ENCODE measurements at places on chromosomes 6 and 20.

DNA sequence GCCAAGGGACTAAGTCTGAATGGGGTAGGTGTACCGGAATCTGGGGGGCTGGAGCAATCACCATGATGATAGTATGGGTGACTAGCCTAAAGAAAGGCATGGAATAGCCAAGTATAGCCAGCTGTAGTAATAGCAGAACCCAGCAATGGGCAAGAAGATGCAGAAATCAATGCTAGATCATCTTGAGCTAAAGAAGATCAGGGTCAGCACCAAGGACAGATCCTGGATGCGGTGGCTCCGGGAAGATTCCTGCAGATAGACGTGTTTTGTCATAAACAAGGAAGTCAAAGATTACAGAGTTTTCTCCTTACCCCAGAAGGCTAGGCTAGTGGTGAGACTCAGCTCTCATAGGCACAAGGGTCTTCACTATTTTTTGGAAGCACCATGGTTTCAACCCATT, 561.6 kb upstream of the CHD6 start:
- H3K4me1 ChIP-seq, result no peaks in the 10 kb centered on the region
- no peaks in the 10 kb centered on the region for H3K27me3 ChIP-seq
- no peak for DNase-seq
- no peaks in the 10 kb centered on the region for H3K36me3 ChIP-seq
- no peak overlapping the region for H3K27ac ChIP-seq

DNA sequence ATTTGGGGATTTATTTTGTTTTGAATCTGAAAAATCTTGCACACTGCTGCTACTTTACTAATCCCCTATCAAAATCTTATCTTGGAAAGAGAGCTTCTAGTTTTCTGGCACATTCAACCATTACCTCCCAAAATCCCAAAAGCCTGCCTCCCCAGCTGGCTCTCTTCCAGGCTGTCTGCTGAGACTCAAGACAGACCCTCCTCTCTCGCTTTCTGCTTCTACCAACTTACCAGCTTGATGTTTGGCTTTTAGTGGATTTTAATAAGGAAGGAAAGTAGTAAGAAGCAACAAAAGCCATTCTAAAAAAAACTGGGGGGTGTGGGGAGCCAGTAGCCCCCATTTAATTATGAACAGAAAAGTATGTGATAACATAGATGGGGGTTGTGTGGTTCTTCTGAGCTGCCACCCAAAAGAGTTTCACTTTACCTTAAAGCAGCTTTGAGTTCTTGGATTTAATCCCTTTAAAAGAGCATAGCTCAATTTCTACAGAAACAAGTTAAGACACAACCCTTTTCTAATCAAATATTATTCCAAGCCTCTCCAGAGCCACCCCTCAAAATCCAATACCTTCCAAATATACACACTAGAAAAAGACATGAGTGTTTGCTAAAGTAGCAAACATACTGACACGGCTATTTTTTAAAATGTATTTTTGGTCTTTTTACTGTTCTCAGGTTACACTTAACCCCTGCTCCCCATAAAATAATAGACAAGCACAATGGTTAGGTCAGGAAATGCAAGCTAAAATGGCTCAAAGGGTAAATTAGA, 71.7 kb downstream of the ATP9A start:
- peaks cover 9% of the 10 kb centered on the region for H3K36me3 ChIP-seq
- no peak overlapping the region for H3K4me3 ChIP-seq
- H3K27ac ChIP-seq, result no peak overlapping the region
- peak; percentile 69 for DNase-seq
- peaks cover 17% of the 10 kb centered on the region for H3K4me1 ChIP-seq

DNA sequence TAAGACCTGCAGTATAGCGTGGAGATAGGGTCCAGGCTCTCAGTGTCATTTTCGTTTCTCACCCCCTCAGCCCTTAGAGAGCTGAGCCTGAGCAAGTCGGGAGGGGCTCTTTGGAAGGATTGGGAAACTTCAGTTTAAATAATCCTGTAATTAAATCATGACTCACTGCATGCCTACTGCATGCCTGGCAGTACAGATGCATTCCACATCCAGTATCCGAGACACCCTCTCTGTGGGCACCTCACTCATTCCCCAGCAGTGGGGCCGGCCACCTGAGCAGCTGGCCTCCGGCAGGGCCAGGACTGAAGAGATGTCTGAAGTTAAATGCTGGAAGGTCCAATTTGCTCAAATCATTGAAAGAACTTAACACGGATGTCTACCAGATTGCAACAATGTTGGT, 316.6 kb downstream of the THBS2 start:
- H3K27me3 ChIP-seq, result no peaks in the 10 kb centered on the region
- H3K27ac ChIP-seq, result no peak overlapping the region
- H3K36me3 ChIP-seq, result no peaks in the 10 kb centered on the region
- H3K4me3 ChIP-seq, result no peak overlapping the region
- DNase-seq, result no peak
- H3K4me1 ChIP-seq, result no peaks in the 10 kb centered on the region

GRCh38 chr20:9110365-9110764, 41.5 kb downstream of the PLCB4 start:
- peak overlapping the region; percentile 1 for H3K27ac ChIP-seq
- H3K27me3 ChIP-seq, result no peaks in the 10 kb centered on the region
- H3K4me3 ChIP-seq, result no peak overlapping the region
- no peak for DNase-seq
- H3K4me1 ChIP-seq, result no peaks in the 10 kb centered on the region
- no peaks in the 10 kb centered on the region for H3K36me3 ChIP-seq

GRCh38 chr6:117008618-117009017, 131.6 kb downstream of the RFX6 start:
- H3K27me3 ChIP-seq, result no peaks in the 10 kb centered on the region
- H3K27ac ChIP-seq, result no peak overlapping the region
- H3K36me3 ChIP-seq, result no peaks in the 10 kb centered on the region
- H3K4me3 ChIP-seq, result no peak overlapping the region
- no peak for DNase-seq

DNA sequence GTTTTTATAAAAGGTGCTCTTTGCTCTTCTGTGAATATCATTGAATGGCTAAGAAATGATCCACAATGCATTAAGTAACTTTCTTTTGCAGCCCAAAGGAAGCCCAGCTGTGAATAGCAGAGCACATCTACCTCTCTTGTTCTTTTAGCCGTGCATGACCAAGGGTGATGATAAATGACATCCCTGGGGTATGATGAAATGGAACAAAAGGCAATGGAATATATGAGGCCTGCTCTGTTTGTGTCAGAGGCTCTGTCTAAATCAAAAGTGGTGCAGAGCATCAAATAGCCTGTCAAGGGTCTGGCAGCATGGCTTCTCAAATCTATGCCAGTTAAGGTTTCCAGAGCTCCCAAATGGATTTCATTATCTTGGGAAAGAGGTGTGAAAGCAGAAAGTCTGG, 362.6 kb upstream of the RNF217 start:
- no peaks in the 10 kb centered on the region for H3K36me3 ChIP-seq
- DNase-seq, result no peak
- H3K4me1 ChIP-seq, result no peaks in the 10 kb centered on the region
- no peak overlapping the region for H3K27ac ChIP-seq
- H3K27me3 ChIP-seq, result no peaks in the 10 kb centered on the region
